ENCODE measurements at places on chromosomes 1 and 21.

DNA sequence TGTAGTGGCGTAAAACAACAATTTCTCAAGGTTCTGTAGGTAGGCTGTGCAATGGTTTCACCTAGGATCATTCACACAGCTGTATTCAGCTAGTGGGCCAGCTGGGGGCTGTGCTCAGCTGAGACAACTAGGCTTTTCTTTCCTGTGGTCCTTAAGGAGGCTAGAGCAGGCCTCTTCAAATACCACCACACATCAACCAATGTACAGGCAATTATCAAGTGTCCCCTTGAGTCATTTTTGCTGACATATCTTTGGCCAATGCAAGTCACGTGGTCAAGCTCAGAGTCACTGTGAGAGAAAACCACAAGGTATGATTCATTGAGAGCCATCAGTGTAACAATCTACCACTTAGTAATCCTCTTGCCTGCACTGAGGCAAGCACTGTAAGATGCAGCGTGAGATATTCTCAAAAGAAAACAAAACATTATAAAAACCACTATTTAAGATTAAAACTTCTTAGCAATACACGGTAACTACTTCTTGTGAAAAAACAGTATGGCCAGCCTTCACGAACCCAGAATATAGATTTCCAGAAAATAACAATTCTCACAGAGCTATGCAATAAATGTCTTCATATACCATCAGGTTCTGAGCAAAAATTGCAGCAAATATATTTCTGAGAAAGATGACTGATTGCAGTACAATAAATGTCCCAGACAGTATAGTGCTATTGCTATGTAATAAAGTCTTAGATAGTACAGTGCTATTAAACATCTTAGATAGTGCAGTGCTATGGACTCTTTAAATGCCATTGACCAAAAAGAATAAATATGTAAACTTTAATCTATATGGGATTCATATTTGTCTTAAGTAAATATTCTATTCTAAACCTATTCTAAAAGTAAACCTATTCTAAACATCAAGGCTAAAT, 55.3 kb downstream of the NME7 start:
- no peak for DNase-seq

DNA sequence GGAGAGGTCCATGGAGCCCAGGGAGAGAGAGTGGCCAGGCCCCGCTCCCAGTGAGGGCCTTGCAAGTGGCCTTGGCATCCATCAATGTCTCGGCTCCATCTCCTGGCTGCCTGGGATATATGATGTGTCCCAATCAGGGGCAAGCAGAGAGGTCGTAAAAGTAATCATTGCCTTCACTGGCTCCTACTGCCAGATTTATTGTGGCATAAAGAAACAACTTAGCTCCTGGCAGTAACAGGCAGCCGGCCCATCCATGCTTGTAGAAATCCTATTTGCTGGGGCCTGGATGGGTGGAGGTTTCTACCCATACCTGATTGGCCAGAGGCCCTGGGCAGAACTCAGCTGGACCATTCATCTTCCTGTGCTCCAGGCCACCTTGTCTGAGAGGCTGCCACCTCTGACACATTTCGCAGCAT, 272.6 kb downstream of the MATN1 start:
- no peak for DNase-seq

GRCh38 chr1:117732065-117732797, 126.4 kb downstream of the TENT5C start:
- DNase-seq: no peak

DNA sequence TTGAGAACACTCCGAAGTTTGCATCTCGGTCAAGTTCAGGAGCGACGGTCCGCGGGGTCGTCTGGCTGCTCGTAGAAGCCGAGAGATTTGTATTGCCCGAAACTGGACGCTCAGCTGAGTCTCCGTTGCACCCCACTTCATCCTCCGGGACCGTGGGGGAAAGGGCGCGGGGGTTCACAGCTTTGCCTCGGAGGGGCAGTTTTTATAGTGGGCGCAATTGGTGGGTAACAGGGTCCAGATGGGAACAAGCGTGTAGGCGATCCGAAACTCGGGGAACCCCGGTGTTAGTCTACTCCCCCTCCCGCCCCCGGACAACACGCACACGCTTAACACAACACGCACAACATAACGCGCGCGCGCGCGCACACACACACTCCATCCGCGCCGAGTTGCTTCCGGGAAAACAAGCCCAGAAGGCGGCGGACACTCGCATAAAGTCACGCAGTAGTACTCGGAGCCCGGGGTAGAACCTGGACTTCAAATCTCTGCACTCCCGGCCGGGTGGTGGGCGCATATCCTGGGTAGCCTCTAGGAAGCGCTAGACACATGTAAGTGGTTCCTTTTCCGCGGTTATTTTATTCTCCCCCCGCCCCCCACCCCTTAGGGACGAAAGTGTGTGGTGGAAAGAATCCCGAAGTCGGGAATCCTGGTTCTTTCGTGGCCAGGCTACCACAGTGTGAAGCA, 1.1 kb upstream of the JUN start:
- DNase-seq: peak; percentile 80
